Activated CD4-positive, CD25-positive, alpha-beta regulatory T cell treated with anti-CD3 and anti-CD28 coated beads, Interleukin-2, amount 50 U/mL, for 24 hours (primary cell): ENCODE measurements at places on chromosomes 4 and X.

DNA sequence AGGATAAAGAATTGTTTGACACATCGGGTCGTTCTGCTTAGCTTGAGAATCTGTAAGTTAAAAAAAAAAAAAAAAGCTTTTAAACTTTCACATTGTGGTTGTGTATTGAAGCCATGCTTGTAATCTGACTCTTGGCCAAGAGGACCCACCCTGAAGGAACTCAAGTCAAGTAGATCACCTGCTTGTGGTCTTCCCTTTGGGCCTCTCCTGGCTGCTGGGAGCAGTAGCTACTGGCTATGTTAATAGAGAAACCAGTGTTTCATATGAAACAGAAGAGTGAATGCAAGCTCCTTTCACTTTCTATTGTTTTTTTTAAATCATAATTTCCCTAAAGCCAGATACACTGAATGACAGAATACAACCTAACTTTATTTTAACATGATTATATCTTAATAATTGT is 402.4 kb upstream of the NDST4 start:
- ATAC-seq = no peak

DNA sequence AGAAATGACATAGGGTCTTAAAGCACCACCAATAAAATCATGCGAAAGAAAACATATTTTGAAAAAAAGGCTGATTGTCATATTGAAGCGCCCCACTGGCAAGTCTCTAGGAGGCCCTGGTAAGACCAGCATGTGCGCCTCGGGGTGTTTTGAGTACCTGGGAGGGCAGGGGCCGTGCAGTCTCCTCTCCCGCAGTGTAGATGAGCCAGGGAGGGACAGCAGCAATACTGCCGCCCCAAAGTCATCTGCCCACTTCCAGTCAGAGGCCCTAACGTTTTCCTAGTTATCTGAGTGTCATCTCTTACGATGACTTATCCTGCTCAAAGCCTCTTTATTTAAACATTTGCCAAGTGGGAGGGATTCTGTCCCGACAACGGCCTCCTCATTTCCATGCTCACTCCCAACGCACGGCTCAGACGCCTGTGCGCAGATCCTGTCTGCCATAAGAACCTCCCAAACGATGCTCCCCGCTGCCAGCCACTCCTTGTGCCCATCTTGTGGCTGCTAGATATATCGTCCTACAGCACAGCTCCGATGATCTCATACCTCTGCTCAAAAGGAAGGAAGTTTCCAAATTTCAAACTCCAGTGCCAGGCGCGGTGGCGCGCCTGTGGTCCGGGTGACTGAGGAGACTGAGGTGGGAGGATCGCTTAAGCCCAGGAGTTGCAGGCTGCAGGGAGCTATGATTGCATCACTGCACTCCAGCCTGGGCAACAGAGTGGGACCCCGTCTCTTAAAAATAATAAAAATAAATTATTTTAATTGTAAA is 17.2 kb upstream of the SCRG1 start:
- ATAC-seq = no peak

- ATAC-seq = no peak
Observed at GRCh38 chr4:5096261-5096660, 45.0 kb downstream of the STK32B start.

GRCh38 chrX:103666202-103667107 is 20.0 kb downstream of the MORF4L2 start:
- no peak for ATAC-seq

GRCh38 chr4:86959588-86960500 is 25.0 kb downstream of the AFF1 start:
- no peak for ATAC-seq

GRCh38 chrX:26373829-26374228 is 157.9 kb downstream of the MAGEB5 start:
- ATAC-seq = no peak
